ENCODE measurements at places on chromosomes 7 and 10. TPM values are rescaled to one million over a fixed set of nuclear protein-coding genes. Genes with fewer than 3 reads are reported as not detected.
A peak's percentile ranks its signal among the peaks of the same experiment; 100 is the strongest.

Gene KCNH2
- not detected for polyA plus RNA-seq

Gene CTAGE8
- polyA plus RNA-seq, result not detected

DNA sequence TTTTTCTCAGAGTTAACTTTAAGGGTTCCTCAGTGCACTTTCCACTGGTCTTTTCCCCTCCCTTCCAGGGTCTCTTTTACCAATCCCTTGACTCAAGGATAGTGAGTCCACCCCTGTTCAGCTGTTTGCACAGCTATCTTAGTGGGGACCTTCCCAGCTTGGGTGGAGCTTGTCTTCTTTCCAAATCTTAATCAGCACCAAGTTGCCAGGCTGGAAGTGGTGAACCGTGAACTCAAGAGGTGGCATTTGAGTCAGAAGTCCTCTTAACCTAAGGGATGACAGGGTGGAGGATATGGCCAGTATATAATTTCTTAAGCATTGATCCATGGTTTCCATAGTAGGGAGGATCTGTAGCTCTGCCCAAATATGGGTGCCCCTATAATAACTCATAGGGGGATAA is 25.0 kb downstream of the MAPK8 start:
- peaks cover 36% of the 10 kb centered on the region for H3K4me1 ChIP-seq
- H3K27me3 ChIP-seq, result no peaks in the 10 kb centered on the region
- DNase-seq, result no peak
- peaks cover 33% of the 10 kb centered on the region for H3K36me3 ChIP-seq
- H3K4me3 ChIP-seq, result no peak overlapping the region

Gene KIF20B
- polyA plus RNA-seq, result 17.0 TPM

DNA sequence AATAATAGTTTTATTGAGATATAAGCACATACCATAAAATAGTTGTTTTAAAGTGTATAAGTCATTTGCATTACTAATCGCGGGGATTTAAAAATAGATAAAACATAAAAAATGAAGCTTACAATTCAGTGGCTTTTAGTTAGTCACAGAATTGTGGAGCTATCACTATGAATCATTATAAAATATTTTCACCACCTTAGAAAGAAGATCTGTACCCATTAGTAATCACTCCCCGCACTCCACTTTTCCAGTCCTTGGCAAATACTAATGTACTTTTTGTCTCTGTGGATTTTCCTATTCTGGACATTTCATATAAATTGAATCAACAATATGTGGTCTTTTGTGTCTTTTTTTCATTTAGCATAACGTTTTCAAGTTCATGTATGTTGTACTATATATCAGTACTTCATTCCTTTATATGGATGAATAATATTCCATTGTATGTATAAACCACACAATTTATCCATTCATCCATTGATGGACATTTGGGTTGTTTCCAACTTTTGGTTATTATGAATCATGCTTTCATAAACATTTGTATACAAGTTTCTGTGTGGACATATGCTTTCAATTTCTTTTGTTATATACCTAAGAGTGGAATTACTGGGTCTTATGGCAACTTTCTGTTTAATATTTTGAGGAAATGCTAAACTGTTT is 162.5 kb downstream of the MAGI2 start:
- H3K27me3 ChIP-seq, result peaks cover 2% of the 10 kb centered on the region
- H3K36me3 ChIP-seq, result peaks cover 7% of the 10 kb centered on the region
- DNase-seq, result no peak
- H3K27ac ChIP-seq, result no peak overlapping the region
- H3K4me1 ChIP-seq, result no peaks in the 10 kb centered on the region

- H3K27ac ChIP-seq, result peak overlapping the region; percentile 97
- peaks cover 8% of the 10 kb centered on the region for H3K27me3 ChIP-seq
- peak overlapping the region; percentile 88 for H3K4me3 ChIP-seq
Measured at GRCh38 chr10:84138478-84139125, 707 bp upstream of the GHITM start.

Gene PON3
- 0.39 TPM for polyA plus RNA-seq

DNA sequence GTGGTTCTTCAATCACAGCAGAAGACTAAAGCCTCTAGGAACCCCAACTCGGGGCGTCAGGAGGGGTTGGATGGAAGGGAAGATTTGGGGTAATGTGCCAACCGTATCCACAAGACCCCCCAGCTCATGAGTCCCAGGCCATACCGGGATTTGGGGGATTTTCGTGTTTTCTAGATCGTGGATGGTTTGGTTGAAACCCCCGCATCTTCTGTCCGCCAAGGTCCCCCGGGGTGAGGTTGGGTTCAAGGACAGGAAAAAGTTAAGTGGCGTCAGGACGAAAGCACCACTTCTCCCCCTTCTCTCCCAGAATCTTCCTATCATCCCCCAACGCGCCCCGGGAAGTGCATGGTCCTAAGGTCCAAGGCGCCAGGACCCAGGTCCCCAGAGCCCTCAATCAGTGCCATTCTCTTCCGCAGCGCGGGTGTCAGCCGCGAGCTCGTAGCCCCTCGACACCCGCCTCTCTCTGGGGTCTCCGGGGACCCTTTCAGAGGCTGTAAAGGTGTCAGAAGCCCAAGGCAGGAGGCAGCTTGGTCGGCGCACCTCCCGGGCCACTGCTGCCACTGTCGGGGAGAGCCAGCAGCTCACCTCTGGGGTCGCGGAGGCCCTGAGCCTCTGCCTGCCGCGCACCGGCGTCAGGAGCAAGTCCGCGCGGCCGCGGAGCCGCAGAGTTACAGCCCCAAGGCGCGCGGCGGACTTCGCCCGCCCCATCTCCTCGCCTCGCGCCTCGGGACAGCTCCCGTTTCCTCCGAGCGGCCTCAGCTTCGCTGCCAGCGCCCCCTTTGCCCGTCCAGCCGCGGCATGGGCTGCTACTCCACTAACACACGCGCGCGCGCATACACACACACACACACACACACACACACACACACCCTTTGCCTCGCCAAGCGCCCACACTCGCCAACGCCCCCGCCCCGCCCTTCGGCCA is 1.5 kb downstream of the MKX start:
- H3K27me3 ChIP-seq, result peaks cover 34% of the 10 kb centered on the region
- H3K4me1 ChIP-seq, result peaks cover 29% of the 10 kb centered on the region
- no peak overlapping the region for H3K27ac ChIP-seq
- H3K36me3 ChIP-seq, result no peaks in the 10 kb centered on the region
- DNase-seq, result no peak
- peak overlapping the region; percentile 79 for H3K4me3 ChIP-seq

- H3K4me1 ChIP-seq, result no peaks in the 10 kb centered on the region
- no peak for DNase-seq
- H3K36me3 ChIP-seq, result no peaks in the 10 kb centered on the region
- no peak overlapping the region for H3K27ac ChIP-seq
Measured at GRCh38 chr10:104246976-104247375, 7.7 kb upstream of the GSTO1 start.

DNA sequence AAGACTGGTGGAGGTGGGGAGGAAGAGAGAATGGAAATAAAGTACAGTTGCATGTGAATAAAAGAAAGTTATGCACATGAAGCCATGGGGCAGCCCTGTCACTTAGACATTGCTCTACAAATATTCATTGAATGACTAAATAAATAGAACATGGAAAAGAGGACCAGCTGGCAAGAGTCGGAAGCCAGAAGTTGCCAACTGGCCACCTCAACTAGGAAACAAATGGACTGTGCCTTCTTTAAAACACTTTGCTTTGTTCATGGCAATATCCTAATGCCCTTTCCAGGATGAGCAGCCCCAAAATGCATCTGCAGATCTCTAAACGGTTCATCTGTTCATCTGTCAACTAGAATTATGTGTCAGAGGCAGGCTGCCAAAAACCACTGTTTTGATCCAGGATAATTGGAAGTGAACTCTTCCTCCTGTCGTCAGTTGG is 157.3 kb downstream of the NOC3L start:
- H3K4me3 ChIP-seq, result no peak overlapping the region
- H3K4me1 ChIP-seq, result peaks cover 29% of the 10 kb centered on the region
- no peak overlapping the region for H3K27ac ChIP-seq
- H3K27me3 ChIP-seq, result peaks cover 1% of the 10 kb centered on the region
- DNase-seq, result no peak
- H3K36me3 ChIP-seq, result no peaks in the 10 kb centered on the region

Gene VPS50
- polyA plus RNA-seq, result 9.0 TPM

GRCh38 chr10:113298616-113299015 is 254.2 kb upstream of the HABP2 start:
- H3K27me3 ChIP-seq, result peaks cover 4% of the 10 kb centered on the region
- H3K4me3 ChIP-seq, result no peak overlapping the region
- no peak for DNase-seq
- no peak overlapping the region for H3K27ac ChIP-seq
- H3K36me3 ChIP-seq, result no peaks in the 10 kb centered on the region
- no peaks in the 10 kb centered on the region for H3K4me1 ChIP-seq

Gene SHTN1
- polyA plus RNA-seq, result 0.28 TPM

- no peak for DNase-seq
- H3K27ac ChIP-seq, result no peak overlapping the region
- no peaks in the 10 kb centered on the region for H3K27me3 ChIP-seq
- no peaks in the 10 kb centered on the region for H3K4me1 ChIP-seq
- H3K36me3 ChIP-seq, result no peaks in the 10 kb centered on the region
Measured at GRCh38 chr10:124291001-124291701, 127.6 kb downstream of the OAT start.

Gene EVX1
- not detected for polyA plus RNA-seq

GRCh38 chr7:16430133-16430532 is 8.8 kb upstream of the CRPPA start:
- H3K27ac ChIP-seq, result no peak overlapping the region
- peaks cover 3% of the 10 kb centered on the region for H3K4me1 ChIP-seq
- H3K27me3 ChIP-seq, result no peaks in the 10 kb centered on the region
- H3K36me3 ChIP-seq, result no peaks in the 10 kb centered on the region
- DNase-seq, result no peak

Gene PRSS37
- not detected for polyA plus RNA-seq

Gene CYP3A4
- polyA plus RNA-seq, result not detected

DNA sequence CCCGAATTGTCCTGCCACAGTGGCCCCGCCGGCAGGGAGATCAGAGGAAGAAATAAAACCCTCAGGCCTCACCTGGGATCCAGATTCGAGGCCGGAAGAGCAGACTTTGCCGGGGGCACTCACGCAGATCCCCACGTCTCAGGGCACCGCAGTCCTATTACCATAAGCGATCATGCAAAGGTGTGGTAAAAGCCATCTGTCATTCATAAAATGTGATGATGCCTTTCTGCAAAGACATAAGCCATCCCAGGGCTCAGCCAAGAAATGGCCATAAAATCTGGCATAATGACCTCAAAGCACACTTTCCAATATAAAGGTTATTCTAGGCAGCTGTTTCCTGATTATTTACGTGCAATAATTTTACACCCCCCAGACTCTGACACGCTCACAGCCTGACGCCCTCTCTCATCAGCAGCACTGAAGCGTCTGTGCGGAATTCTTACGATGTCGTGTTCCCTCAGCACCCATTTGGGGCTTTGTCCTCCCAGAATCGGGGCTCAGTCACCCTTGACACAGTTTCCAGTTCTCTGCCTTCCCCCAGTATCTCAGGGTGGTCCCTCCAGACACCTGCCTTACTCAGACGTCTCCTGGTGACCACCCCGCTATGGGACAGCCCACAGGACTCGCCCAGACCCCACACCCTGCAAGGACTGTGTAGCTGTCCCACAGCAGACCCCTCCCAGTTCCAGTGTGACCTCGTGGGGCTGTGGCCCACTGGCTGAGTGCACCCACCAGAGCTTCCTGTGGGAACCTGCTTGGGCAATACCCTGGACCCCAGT is 74.3 kb upstream of the FAM20C start:
- H3K27ac ChIP-seq, result no peak overlapping the region
- peaks cover 2% of the 10 kb centered on the region for H3K27me3 ChIP-seq
- no peaks in the 10 kb centered on the region for H3K36me3 ChIP-seq
- no peak overlapping the region for H3K4me3 ChIP-seq

GRCh38 chr7:4730971-4731370 is 44.5 kb upstream of the AP5Z1 start:
- peaks cover 10% of the 10 kb centered on the region for H3K36me3 ChIP-seq
- H3K27ac ChIP-seq, result no peak overlapping the region
- DNase-seq, result no peak
- peaks cover 35% of the 10 kb centered on the region for H3K4me1 ChIP-seq
- H3K4me3 ChIP-seq, result no peak overlapping the region
- H3K27me3 ChIP-seq, result peaks cover 3% of the 10 kb centered on the region

Gene KIAA1549
- polyA plus RNA-seq, result 0.04 TPM

DNA sequence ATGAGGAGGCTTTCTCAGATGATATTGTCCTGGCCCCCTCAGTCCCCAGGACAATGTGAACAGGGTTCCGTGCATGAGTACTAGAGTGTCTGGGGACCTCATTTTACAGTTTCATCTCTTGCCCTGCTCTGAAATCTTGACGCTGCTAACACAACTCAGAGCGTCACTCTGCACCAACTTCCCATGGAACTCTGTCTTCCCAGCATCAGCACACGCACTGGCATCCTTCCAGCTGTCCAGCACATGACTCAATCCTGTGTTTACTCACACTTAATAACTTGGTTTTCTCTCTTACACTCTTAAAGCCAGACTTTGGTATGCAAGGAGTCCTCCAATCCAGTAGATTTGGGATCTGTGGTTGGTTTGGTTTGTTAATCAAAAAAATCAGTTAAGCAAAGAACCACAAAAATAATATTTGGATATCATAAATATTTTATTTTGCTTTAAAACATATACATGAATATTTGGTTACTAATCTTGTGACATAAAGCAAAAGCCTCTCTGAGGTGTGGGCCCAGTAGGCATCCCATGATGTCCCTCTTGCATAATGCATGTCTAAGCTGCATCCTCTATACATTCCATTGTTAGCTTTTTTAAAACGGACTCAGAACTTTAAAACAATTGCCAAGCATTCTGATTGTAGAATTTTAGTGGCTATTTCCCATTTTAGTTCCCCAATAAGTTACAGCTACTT is 131.0 kb downstream of the CXCL12 start:
- no peaks in the 10 kb centered on the region for H3K4me1 ChIP-seq
- peaks cover 1% of the 10 kb centered on the region for H3K27me3 ChIP-seq
- H3K4me3 ChIP-seq, result no peak overlapping the region
- no peak for DNase-seq
- H3K27ac ChIP-seq, result no peak overlapping the region

Gene SLC26A4
- polyA plus RNA-seq, result not detected

Gene INHBA
- not detected for polyA plus RNA-seq

Gene SPDYE5
- not detected for polyA plus RNA-seq

DNA sequence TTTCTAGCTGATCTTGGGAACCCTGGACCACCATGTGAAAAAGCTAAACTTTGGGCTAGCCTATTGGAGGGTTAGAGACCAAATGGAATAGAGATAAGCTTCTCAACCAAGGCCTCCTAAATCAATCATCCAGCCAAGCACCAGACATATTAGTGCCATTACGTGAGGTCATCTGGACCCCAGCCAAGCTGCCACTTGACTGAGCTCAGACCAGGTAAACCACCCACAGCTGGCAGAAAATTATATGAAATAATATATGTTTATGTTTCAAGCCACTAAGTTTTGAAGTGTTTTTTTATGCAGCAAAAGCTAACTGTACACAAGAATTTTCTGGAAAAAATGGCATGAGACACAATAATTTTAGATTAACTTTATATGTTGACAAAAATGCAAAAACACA is 82.6 kb upstream of the PCGF5 start:
- H3K4me3 ChIP-seq, result no peak overlapping the region
- no peaks in the 10 kb centered on the region for H3K27me3 ChIP-seq
- H3K27ac ChIP-seq, result no peak overlapping the region
- H3K4me1 ChIP-seq, result no peaks in the 10 kb centered on the region
- DNase-seq, result no peak

GRCh38 chr7:112204499-112205342 is 1.5 kb downstream of the DOCK4 start:
- H3K4me3 ChIP-seq, result peak overlapping the region; percentile 95
- peaks cover 51% of the 10 kb centered on the region for H3K27me3 ChIP-seq
- H3K27ac ChIP-seq, result peak overlapping the region; percentile 25
- peak; percentile 12 for DNase-seq
- H3K36me3 ChIP-seq, result no peaks in the 10 kb centered on the region

GRCh38 chr7:40777730-40778312 is 643.0 kb downstream of the SUGCT start:
- no peaks in the 10 kb centered on the region for H3K36me3 ChIP-seq
- no peaks in the 10 kb centered on the region for H3K27me3 ChIP-seq
- no peak overlapping the region for H3K4me3 ChIP-seq

Measured in immature natural killer cell (primary cell).